BE2C (cell line): ENCODE measurements at places on chromosomes 13 and 19.

DNA sequence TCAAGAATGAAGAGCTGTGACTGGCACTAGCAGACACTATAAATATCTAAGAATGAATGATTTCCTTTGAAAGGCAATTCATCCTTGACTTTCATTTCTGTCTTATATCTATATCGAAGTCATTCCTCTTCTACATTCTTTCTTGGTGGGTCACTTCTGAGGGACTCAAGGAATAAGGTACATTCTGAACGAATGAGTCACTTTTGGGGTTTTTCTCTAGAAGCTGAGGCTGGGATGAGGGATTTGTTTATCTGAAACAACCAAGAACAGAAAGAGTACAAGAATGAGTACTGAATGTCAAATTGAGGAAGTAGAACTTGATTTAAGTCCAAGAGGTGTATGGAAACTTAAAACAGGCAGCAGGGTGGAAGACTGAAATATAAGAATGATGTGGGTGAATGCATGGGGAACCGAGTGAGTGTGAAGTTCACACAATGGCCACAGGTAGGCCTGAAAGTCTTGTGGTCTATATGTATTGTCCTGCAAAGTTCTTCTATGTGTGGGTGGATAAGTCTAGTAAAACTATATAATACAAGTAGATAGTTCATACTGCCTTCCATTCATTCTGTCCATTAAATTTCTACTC is 343.9 kb downstream of the OXGR1 start:
- no peak for DNase-seq

- no peak for DNase-seq
Measured at GRCh38 chr19:37990362-37990761, 83.4 kb downstream of the SIPA1L3 start.

DNA sequence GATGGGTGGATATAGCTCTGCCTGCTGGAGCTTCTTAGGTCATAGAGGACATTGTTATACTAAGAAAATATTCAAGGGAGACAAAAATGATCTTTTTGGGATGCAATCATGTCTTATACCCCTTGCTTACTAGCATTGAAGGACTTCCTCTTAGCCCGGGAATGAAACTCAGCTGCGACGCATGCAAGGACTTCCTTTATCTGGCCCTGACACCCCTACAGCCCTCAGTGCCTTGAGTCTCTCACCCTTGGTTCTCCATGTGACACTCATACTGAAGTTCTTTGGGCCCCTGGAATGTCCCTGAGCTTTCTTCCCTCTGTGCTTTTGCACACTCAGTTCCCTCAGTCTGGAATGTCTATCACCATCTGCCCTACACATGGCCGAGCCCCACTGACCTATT is 72.5 kb upstream of the MTIF3 start:
- no peak for DNase-seq

DNA sequence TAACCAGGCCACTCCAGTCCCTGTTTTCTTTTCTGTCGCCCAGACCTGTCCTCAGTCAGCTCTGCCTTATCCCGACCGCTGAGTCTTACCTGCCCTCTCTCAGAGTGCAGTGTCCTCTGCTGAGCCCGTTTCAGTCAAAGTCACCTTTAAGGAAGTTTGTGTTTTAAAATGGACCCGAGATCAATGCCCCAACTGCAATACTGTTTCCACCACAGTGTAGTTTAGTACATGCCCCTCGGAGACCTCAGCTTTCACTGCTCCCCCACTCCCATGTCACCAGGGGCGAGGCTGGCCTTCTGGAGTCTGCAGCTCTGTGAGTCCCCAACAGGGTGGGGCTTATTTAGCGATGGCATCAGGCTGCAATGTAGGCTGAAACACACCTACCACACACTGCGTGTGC is 248.4 kb upstream of the TSHZ3 start:
- DNase-seq = no peak

- no peak for DNase-seq
Measured at GRCh38 chr13:98525456-98526181, 51.3 kb downstream of the STK24 start.

DNA sequence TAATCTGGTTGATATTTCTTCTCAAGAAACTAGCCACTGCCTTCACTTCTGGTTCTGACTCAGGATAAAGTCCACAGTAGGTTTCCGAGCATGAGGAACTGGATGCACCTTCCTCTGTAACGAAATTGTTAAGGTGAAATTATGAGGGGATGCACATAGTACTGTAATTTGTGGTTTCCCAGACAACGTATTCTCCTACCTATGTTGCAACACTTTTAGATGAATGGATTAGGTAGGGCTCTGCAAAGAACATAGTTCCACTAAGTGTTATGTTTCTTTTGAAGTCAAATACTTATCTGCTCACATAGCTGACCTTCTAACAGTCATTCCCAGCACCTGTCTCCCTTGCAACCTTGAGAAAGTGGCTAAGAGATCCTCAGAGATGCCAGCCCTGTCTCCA is 5.7 kb upstream of the ZC3H13 start:
- DNase-seq = no peak

DNA sequence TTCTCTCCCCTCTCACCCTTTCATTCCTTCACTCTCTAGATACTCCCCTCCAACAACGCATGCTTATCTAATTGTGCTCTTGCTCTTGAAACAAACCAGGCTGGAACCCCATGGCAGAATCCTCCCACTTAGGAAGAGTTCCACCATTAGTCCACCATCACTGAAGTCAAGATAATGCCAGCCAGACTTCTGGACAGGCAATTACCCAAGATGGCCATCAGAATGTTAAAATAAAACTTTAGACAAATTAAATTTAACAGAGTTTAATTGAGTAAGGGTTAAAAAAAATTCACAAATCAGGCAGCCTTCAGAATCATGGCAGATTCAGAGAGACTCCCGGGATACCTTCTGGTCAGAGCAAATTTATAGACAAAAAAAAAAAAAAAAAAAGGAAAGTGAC is 221.5 kb downstream of the LHFPL6 start:
- DNase-seq = no peak

GRCh38 chr13:26946684-26947343 is 186.2 kb upstream of the GPR12 start:
- no peak for DNase-seq
